ENCODE measurements at places on chromosomes 12 and 14.

DNA sequence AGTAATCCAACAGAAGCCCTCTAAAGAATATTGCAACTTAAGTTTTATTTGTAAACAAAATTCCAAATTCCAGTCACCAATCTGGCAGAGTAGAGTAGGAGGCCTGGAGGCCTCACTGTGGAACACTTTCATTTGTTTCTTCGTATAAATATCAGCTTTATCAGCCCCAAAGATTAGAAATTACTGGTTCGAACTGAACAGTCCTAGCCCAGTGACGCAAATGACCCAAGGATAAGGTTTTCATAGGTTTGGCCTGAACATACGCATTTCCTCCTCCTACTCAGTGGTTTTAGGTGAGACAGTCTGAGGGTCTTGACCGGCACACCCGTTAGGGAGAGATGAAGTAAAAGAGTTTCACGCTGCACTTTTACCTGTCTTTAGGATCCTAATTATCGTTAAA lies 1.7 kb downstream of the CDC42BPB start:
- no peak for DNase-seq

DNA sequence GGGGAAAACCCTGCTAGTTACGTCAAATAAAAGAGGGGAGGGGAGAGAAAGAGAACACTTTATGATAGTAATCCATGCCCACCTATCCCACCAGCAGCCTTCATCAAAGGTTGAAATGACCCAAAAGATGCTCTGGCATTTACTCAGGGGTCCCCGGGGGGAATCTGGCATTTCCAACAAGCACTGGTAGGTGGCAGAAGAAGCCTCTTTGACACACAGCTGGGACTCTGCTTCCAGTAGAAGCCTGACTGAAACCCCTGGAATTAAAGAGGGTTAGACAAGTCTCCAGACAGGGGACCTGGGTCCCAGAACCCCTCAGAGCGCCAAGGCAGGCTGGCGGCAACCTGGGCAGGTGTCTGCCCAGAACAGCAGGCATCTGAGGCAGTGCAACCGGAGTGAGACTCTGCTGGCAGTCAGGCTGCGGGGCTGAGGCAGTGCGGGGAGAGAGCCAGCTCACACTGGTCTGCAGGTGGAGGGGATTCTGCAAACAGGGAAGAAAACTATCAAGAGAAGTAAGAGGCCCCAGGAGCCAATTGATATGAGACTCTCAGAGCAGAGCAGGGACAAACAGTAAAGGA lies 85.0 kb upstream of the CAPRIN2 start:
- DNase-seq = no peak

GRCh38 chr14:38791862-38792261 lies 311.2 kb downstream of the SEC23A start:
- no peak for DNase-seq

DNA sequence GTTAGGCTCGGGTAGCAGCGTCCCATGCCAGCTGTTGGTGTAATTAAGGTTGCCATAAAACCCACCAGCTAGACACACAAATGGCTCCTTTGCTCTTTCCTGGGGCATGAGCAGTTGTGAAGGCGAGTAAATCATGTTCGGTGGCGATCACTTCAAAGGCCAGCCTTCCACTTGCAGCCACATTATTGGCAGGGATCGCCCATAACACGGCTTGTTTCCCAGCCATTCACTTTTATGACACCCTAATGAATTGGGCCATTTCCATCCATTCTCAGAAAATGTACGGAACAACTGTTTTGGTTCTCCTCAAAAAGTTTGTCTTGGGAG lies 63.4 kb downstream of the BEGAIN start:
- no peak for DNase-seq

DNA sequence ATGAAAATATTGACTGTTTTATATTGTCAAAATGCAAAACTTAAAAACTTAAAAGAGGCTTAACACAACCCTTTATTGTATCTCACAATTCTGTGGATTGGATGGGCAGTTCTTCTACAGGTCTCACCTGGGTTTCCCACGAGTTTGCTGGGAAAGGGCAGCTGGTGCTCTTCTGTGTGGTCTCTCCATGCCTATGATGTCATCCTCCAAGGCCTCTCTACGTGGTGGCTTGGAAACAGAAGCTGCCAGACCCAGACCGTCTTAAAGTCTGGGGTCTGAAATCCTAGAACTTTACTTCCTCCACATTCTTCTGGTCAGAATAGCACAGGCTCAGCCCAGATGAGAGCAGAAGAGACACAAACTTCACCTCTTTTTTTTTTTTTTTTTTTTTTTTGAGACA lies 36.5 kb upstream of the KICS2 start:
- no peak for DNase-seq

DNA sequence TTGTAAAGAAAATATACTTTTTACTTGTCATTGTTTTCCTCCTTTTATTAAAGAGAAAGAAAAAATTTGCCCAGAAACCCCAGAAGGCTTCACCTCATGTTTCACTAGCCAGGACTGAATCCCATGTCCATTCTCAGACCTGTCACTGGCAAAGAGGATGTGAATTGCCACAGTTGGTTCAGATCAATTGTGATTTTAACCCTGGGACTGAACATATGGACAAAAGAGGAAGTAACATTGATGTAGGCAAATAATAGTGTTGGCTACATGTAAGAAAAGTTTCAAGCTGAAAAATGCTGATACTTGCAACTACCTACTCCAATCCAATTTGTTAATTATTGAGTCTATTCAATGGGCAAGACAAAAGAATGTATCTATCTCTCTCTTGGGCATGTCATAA lies 8.6 kb upstream of the CCDC196 start:
- DNase-seq = no peak

DNA sequence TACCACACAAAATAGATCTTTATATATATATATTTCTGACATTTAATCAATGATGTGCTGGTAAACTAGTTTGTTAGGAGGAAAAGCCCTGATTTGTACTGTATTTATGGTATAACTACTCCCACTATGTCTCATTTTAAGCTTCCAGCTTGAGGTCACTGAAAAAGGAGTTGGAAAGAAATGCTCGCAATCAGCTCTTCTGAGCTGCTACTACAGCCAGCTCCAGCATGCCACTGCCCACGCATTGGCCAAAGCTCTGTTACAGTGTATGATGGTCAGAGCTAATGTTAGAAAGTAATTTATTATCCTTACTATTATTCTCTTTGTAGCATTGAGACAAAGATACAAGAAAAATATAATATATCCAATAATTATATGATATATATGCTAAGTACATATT lies 55.0 kb upstream of the PCED1B start:
- no peak for DNase-seq

GRCh38 chr14:58152014-58152857 lies at the start of gene ARMH4:
Gene ARMH4, minus strand, starts transcription at chr14:58152213. Its CDS starts 12,855 bp downstream, at chr14:58139358.
- peak; percentile 11 for DNase-seq

DNA sequence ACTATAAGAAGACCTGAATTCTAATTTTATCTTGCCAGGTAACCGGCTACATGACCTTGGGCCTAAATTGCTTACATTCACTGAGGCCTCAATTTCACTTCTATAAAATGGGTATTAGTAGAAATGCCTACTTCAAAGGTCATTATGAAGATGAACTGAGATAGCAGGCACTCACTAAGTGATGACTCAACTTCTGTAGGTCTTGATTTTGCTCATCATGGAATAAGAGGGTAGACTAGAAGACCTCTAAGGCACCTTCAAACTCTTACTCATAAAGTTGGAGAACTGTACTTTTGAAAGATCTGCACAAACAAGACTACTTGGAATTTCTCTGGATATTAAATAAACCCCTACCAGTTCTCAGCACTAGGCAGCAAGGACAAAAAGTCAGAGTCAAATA lies 39.3 kb upstream of the FRMD6 start:
- no peak for DNase-seq

DNA sequence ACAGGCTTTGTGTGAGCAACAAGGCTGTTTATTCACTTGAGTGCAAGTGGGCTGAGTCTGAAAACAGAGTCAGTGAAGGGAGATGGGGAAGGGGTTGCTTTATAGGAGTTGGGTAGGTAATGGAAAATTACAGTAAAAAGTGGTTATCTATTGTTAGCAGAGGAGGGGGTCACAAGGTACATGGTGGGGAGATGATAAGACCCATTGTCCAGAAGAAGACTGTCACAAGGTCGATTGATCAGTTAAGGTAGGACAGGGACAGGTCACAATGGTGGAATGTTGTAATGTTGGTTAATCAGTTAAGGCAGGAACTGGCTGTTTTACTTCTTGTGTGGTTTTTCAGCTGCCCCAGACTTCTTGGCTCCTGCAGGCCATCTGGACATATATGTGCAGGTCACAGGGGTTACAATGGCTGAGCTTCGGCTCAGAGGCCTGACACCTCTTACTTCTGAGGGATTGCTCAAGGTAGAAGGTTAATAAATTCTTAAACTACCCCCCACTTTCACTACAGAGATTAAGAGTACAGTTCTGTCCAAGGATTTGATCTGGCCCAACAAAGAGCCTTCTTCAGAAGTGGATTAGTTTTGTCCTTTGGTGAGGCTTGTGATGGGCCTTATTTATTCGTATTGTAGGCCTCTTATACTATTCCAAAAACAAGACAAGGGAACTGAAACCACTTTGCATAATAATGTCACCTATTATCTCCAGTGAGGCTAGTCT lies 13.8 kb upstream of the DHRS4 start:
- DNase-seq = no peak

DNA sequence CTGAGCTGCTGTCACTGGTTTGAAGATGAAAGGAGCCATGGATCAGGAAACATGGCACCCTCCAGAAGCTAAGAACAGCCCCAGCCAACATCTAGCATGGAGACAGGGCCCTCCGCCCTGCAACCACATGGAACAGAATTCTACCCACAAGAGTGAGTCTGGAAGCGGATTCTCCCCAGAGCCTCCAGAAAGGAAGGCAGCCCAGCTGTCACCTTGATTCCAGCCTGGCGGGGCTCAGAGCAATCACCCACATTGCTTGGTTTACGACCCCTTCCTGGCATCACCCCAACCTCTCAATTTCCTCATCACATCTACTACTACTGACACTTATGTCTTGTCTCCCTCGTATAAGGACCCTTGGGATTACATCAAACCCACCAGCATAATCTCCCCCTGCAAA lies 38.5 kb downstream of the OAS2 start:
- DNase-seq = no peak

GRCh38 chr12:131264635-131265034 lies 310.9 kb downstream of the ADGRD1 start:
- no peak for DNase-seq

GRCh38 chr12:9606736-9607372 lies 862 bp downstream of the KLRB1 start:
- DNase-seq = no peak

GRCh38 chr12:107355612-107356011 lies 262.3 kb upstream of the CRY1 start:
- DNase-seq = no peak

DNA sequence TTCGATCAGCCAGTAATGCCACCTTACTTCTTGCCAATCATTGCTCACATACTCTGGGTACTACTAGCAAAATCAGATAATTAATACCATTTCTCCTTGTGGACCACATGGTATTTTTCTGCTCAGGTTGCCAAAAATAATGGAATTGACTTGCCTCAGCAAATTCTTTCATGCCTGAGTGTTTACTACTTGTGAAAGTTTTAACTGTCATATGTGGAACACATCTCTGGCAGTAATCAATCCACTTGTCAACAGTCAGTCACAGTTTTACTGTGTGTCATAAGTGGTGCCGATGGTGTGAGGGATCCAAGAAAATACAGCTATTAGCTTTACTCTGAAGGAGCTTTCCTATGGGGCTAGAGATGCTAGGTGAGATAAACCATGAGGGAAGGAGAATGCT lies 55.3 kb upstream of the ATF1 start:
- DNase-seq = no peak

DNA sequence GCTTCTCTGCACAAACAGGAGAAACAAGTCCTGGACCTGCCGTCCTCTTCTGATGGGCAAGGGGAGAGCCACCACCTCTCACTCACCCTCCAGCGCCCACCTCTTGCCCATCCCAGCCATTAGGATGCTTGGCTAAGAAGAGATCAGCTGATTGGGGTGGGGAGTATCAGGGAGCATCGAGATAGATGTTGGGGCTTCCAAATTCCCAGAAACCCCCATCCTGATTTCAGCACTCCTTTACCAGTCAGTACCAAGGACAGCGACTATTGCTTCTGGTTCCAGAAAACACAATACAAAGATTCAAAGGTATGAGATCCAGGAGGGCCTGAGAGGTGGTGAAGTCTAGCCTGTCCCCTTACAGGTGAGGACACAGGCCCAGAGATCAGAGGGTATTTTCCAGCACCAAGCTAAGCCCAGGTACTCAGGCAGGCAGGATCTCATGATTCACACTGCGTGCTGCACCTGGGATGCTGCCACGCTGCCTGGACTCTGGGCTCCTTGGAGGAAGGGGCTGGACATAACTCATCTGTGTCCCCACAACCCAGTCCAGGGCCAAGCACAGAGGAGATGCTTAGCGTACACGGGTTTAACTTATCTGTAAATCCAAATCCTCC lies 76.6 kb downstream of the TUNAR start:
- no peak for DNase-seq
